Mesenteric fat pad (tissue), 1 donor: ENCODE measurements at places on chromosomes 16 and 17.
A peak's percentile ranks its signal among the peaks of the same experiment; 100 is the strongest.

DNA sequence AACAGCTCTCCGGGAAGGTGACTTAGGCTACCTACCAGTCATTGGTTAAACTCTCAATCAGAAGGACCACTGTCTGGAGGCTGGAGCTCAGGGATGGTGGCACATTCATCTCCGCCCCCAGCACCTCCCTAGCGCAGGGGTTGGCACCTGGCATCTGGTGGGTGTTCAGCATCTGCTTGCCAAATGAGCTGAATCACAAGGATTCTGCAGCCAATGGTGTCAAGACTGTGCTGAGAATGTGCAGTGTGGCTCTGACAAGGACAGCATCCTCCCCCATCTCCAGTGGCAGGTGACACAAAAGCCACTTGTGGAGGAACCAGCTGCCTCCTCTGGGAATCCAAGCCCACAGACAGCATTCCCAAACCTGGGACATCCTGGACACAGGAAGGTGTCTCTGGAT, 35.2 kb downstream of the PLXDC1 start:
- DNase-seq = no peak

DNA sequence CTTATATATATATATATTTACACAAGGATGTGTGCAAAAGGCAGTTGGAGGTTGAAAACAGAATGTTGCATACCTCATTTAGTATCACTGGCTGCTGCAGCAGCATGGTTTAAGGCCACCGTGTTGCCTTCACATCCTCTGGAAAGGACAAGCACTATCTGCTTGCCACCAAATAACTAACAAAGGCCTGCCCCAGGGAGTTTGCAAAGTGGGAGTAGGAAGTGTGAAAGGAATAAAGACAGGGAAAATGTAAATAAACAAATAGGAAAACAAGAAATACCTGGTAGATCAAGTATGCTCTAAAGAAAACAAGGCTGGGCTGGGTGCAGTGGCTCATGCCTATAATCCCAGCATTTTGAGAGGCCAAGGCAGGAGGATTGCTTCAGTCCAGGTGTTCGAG, 33.5 kb upstream of the GFOD2 start:
- no peak for DNase-seq

GRCh38 chr17:82238472-82239201, 9.8 kb downstream of the SLC16A3 start:
- no peak for DNase-seq

GRCh38 chr17:73760439-73760758, 116.2 kb upstream of the SDK2 start:
- DNase-seq = no peak

DNA sequence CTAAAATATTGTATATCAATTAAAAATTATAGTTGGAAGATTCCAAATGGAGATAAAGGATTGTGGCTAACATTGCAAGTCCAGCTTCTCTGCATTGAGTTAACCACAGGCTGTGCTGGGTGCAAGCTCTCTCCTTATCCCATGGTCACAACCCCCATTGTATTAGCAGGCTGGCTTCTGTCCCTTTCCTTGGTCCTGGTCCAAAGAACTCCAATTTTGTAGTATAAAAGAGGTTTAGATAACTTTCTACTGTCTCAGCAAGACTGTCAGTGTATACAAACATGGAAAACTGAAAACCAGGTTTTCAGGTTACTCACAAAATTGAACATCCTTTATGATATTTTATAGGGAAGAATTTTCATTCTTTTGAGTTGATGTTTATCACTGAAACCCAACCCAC, 76.6 kb upstream of the HS3ST3A1 start:
- no peak for DNase-seq

- no peak for DNase-seq
These were observed 28.9 kb upstream of the FOXK2 start for GRCh38 chr17:82490512-82491195.

DNA sequence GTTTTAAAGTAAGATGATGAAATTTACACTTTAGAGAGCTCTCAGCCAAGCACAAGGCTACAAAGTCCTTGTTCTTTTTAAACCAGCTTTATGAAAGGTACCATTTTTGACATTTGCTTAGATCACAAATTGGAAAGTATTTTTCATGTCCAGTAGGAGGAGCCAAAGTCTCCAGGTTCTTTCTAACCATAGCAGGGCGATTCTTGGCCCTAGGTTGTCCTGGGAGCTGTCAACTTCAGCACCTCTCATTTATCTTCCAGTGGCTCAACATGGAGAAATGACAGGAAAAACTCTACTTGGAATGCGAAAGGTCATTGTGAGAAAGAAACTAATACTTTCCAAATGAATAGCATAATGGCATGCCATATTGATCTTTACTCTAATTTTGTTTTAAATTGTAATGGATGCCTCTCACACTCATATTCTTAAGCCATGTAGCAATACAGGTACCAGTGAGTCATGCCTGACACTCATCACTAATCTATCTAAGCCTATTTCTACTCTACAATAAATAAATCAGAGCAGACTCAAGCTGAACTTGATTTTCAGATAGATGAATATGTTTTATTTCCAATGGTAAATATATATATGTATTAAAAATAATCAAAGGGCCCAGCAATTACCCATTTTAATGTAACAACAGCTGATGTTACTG, 919.1 kb upstream of the EEF2KMT start:
- DNase-seq = no peak

GRCh38 chr17:38428112-38428642, at the start of gene ARHGAP23:
ARHGAP23 (plus strand) TSS chr17:38428464; CDS start chr17:38428486, 22 bp downstream.
- no peak for DNase-seq

DNA sequence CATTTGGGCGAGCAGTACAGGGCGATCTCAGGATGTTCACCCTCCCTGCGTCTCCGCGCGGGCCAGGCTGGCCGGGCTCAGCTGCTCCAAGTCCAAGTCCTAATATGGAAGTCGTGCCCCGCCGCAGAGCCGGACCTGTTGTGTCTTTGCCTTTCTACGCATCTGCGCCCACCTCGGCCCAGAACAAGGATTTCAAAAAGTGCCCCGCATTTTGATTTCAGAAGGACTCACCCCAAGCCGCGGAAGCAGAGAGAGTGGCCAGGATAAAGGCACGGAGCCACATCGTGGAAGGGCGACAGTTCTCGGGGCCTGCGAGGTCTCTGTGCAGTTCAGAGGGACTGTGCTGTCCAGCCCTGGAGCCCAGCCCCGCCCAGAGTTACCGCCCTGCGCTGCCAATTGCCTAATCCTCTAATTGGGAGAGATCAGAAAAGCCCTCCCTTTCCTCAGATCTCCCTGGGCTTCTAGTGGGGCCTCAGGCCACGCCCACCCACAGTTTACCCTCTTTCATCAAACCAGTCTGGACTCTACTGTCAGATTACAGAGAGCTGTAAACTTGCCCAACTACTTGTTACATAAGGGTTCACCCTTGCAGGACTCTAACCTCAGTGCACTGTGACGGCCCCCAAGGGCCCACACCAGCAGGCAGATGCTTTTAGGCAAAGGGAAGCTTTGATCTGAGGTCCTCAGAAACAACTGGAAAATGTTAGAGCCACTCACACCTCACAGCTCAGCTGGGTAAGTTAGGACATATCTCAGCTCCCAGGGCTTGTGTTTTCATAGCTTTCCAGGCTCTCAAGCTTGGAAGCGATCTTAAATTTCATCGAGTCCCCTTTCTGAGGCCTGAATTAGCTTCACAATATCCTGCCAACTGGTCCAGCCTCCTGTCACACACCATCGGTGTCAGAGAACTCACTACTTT, at the start of gene CES1:
TSS of gene CES1 (minus strand) at position 324 of the 919 bp plus-strand sequence. CDS start at position 283, 41 bp downstream.
- DNase-seq = no peak

DNA sequence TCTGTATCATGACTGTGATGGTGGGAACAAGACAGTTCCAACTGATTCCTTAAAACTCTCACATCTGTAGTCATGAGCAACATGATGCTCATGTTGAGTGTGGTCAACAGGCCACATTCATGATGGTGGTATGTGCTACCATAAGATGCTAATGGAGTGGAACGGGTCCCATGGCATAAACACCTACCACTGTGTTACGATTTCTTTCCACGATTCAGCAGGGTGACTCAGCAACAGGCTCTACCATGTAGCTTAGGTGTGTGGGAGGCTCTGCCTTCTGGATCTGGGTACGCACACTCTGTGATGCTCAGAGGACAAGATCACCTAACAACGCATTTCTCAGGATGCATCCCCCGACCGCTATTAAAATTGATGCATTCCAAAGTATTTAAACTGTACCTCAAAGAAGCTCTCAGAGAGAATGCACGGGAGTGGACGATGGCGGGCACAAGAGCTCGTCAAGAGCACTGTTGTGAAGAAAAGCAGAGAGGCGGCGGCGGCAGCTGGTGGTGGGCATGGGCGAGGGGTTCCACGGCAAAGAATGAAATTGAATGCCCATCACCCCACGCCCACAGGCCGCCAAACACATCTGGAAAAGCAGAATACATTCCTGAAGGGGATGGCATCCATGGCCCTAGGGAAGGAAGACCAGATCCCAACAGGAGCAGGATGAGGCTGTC, 133.3 kb downstream of the ZNF778 start:
- no peak for DNase-seq

GRCh38 chr17:15185625-15185991, 79.5 kb downstream of the PMP22 start:
- DNase-seq = no peak

- DNase-seq = no peak
These were observed 13.4 kb downstream of the HSPB9 start for GRCh38 chr17:42135664-42136653.

DNA sequence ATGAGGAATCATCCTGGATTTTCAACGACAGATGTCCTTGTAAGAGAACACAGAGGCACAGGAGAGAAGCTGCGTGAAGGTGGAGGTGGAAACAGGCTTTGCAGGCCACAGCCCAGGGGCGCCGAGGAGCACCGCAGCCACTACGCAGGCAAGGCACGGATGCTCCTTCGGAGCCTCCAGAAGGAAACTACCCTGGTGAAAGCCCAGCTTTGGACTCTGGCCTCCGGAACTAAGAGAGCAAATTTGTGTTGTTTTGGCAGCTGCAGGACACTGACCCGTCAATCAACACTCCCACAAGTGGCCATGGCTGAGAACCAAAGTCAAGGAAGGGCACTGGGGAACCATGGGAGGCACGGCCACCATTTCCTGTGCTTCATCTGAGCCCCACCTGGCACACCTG, 3.4 kb downstream of the ARL16 start:
- DNase-seq = no peak

DNA sequence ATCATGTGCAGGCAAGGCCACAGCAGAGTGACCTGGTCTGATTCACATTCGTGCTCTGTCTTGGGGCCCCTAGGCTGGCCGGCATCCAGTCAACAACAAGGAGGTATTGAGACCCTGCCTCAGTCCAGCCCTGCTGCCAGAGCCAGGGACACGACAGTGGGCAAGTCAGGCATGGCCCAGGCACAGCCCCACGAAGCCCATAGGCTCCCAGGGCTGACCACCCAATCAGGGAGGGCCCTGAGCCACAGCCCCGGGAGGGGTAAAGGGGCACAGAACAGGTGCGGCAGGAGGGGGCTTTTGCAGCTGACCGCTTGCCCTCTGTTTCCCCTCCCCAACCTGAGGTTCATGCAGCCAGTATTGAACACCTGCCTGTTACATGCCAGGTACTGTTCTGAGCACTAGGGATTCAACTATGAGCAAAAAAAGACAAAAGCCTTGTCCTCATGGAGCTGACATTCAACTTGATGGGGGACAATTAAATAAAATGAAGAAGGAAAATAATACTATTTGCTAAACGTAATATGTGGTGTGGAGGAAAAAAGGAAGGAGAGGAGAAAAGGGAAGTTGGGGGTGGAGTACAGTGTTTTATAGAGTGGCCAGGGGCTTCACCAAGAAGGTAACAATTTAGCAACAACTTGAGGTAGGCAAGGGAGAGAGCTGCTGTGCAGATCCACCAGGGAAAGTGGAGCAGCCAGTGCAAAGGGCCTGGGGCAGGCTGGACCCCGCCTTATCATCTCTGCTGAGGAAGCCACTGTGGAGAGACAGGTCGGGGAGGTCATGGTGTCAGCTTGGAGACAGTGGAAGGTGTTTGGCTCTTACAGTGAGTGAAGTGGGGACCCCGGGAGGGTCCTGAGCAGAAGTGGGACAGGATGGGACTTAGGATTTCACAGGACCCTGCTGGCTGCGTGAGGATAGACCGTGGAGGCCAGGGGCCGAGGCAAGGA, 6.1 kb downstream of the DRC3 start:
- DNase-seq = no peak

GRCh38 chr17:70775679-70776078, 606.3 kb downstream of the KCNJ2 start:
- DNase-seq = no peak

GRCh38 chr16:65119901-65120401, 1.9 kb downstream of the CDH11 start:
- no peak for DNase-seq

GRCh38 chr16:69195369-69196029, 8.5 kb downstream of the SNTB2 start:
- DNase-seq = no peak

DNA sequence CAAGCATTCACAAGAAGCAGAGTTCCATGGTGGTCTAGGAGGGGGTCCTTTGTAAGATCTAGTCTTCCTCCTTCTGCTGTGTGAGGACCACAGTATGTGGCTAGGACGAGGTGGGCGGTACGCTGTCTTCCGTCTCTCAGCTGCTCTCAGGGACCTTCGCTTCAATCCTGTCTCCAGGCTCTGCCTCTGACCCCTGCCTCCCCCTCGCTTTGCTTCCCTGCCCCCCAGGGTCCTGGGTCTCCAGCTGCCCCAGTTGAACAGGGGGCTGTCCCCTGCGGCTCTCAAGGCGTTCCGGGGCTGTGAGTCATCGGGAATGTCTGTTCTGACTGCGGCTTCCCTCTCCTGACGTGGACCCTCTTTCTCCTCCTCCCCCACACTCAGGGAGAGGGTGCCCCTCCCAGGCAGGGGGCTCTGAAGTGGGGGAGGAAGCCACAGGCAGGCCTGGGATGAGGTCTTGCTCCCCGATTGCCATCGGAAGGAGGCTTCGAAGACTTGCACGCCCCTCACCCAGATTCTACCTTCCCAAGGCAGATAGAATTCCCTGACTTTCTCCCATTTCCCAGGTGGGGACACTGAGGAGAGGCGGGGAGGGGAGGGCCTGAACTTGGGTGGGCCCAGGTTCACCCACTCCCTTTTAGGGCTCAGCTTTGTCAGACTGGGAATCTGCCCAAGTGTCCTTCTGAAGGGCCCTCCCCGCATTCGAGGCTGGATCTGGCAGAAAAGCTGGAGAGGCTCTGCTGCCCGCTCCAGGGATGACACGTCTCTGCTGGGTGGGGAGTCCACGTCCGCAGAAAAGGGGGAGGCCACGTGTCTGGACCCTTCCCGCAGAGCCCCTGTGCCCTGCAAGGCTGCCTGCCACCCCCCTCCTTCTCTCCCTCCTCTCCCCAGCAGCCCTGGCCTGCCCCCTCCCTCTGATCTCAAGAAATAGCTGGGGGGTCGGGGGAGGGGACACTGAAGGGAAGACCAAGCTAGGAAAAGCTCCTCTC, 9.1 kb upstream of the COL1A1 start:
- DNase-seq = peak; percentile 90

- no peak for DNase-seq
These were observed 47.0 kb downstream of the FZD2 start for GRCh38 chr17:44604116-44604761.
